Esophagus muscularis mucosa (tissue), 4 donors: ENCODE measurements at places on chromosomes 1 and 21. TPM values are rescaled to one million over a fixed set of nuclear protein-coding genes. Genes with fewer than 3 reads are reported as not detected.
A peak's percentile ranks its signal among the peaks of the same experiment; 100 is the strongest.

Gene KCNJ9
- total RNA-seq: not detected

Gene ARHGEF16
- 0.71 TPM for total RNA-seq

Gene HMGCL
- 25.5 TPM for total RNA-seq

- H3K36me3 ChIP-seq: peaks cover 12% of the 10 kb centered on the region
- no peak for DNase-seq
- no peak overlapping the region for H3K4me3 ChIP-seq
- H3K27ac ChIP-seq: no peak overlapping the region
- H3K27me3 ChIP-seq: no peaks in the 10 kb centered on the region
- no peaks in the 10 kb centered on the region for H3K4me1 ChIP-seq
These were observed 97.5 kb downstream of the MRPS6 start for GRCh38 chr21:34170886-34171285.

- peaks cover 6% of the 10 kb centered on the region for H3K4me1 ChIP-seq
- no peak overlapping the region for H3K4me3 ChIP-seq
- no peak overlapping the region for H3K27ac ChIP-seq
- no peaks in the 10 kb centered on the region for H3K36me3 ChIP-seq
These were observed 26.5 kb upstream of the TENT5C start for GRCh38 chr1:117579221-117579906.

DNA sequence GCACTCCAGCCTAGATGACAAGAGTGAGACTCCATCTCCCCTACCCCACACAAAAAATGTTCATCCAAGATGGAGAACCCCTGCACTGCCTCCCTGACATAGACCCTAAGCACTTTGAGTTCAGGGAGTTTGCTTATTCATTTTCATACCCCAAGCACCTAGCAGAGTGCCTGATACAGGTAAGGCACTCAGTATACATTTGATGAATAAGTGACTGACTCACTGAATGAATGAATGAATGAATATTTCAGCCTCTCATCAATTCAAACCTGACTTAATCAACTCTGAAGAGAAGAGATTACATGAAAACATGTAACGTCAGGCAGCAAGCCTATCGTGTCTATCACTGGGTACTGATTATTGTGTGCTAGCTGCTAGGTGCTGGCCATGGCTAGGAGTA is 121.3 kb upstream of the GADD45A start:
- H3K27ac ChIP-seq: peak overlapping the region; percentile 71
- H3K27me3 ChIP-seq: no peaks in the 10 kb centered on the region
- H3K36me3 ChIP-seq: no peaks in the 10 kb centered on the region
- H3K4me3 ChIP-seq: no peak overlapping the region
- H3K4me1 ChIP-seq: peaks cover 26% of the 10 kb centered on the region
- DNase-seq: no peak

- H3K4me1 ChIP-seq: no peaks in the 10 kb centered on the region
- H3K27ac ChIP-seq: no peak overlapping the region
- no peak overlapping the region for H3K4me3 ChIP-seq
- H3K36me3 ChIP-seq: no peaks in the 10 kb centered on the region
- DNase-seq: no peak
These were observed 213.0 kb downstream of the KCTD3 start for GRCh38 chr1:215780139-215780538.

Gene ARHGAP29
- total RNA-seq: 26.7 TPM

GRCh38 chr1:28249013-28249865 is 10.1 kb upstream of the SESN2 start:
- H3K4me1 ChIP-seq: peaks cover 36% of the 10 kb centered on the region
- no peaks in the 10 kb centered on the region for H3K27me3 ChIP-seq
- DNase-seq: no peak
- H3K4me3 ChIP-seq: no peak overlapping the region

Gene TSPEAR
- total RNA-seq: not detected

DNA sequence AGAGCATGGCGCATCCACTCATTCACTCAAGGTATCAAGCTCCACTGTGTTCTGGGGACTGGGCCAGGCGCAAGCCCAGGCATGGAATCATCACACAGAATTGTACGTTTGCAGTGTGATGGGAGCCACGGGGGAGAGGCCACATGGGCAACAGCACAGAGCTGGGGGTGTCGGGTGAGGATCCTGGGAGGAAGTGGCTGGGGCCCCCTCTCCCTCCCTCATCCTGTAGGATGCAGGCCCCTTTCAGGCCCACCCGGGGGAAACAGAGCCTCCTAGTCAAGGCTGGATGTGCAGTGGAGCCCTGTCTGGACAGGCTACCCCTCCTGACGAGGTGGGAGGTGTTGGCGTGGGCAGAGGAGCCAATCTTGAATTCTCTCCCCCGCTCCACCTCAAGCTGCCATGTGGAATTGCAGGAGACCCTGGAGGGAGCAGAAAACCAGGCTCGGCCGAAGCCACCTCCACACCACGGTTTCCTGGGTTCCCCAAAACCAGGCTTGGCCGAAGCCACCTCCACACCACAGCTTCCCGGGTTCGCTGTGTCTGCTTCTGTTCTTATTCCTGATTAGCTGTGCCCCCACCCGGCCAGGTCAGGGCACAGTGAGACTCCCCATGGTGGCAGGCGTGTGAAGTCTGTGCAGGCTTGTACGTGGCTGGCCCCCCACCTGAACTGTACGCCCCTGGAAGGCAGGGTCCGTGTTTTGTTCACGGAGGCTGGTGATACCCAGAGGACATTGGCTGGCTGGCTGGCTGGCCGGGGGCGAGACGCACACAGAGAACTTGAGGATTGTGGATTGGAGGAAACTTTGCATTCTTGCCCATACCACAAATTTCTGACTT is 4.2 kb upstream of the C1orf174 start:
- peaks cover 10% of the 10 kb centered on the region for H3K4me1 ChIP-seq
- H3K27ac ChIP-seq: no peak overlapping the region
- no peaks in the 10 kb centered on the region for H3K27me3 ChIP-seq
- no peak for DNase-seq
- H3K4me3 ChIP-seq: no peak overlapping the region

Gene C1QC
- 190 TPM for total RNA-seq

Gene ZBED6
- 13.7 TPM for total RNA-seq

DNA sequence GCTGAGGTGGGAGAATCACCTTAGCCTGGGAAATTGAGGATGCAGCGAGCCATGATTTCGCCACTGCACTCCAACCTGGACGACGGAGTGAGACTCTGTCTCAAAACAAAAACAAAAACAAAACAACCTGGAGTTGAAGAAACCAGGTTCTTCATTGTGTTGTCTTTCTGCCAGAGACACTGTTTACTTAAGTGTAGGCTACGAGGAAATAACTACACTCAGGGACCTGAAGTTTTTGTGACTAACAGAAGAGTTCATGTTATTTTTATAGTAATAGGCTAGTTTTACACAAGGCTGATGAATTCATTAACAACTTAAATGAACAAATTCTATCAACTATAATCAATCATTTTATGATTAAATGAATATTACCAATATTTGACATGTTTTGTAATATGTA is 98.5 kb upstream of the MPC2 start:
- H3K27ac ChIP-seq: no peak overlapping the region
- no peak for DNase-seq
- no peaks in the 10 kb centered on the region for H3K27me3 ChIP-seq
- no peak overlapping the region for H3K4me3 ChIP-seq
- H3K36me3 ChIP-seq: no peaks in the 10 kb centered on the region

DNA sequence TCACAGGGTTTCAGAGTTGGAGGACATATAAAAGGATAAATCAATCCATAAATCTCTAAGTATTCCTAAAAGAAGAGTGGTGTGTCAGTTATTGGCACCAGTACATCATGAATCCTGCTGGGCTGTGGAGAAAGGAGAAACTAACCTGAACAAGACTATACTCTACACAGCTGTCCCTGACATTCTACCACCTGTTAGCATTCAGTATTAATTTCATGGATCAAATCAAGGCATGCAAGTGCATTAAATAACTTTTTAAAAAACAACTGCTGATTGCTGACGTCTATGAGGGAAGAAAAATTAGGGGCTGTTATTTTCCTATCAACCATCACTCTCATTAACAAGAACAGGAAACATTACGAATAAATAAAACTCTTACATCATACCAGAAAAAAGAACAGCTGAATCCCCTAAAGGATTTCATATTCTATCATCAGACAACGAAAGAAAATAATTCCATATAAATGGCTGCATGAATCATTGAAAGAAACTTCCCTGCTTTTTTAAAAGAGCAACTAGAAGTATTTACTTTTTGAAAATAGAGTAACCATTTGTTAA is 121.7 kb downstream of the ATF6 start:
- H3K4me3 ChIP-seq: no peak overlapping the region
- H3K27me3 ChIP-seq: no peaks in the 10 kb centered on the region
- peaks cover 26% of the 10 kb centered on the region for H3K36me3 ChIP-seq
- H3K27ac ChIP-seq: no peak overlapping the region

DNA sequence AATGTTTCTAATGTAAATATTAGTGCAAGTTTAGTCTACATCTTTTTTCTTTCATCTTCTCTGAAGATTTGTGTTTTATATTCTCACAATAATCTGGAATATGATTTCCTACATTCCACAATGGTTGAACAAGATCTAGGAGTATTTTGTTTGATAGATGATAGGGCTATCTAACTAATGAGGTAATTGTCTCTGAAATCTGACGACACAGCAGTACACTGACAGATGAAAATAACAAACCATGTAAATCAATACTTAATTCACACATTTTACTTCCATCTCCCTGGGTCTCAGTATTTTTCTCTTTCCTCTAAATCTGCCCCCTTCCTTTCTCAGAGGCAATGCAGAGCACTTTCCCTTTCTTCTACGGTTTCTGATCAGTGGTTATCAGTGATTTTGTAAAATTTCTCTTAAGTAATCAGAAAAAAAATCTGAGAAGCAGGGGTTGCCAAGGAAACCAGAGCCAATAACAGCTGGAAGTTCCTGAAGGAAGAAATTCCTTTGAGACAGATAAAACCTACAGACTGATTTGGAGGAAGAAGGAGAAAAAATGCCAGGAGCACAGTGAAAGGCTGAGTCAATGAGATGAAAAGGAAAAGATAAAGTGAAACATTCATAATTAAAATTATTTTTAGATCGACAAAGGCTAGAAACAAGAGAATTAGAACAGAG is 7.3 kb upstream of the ANKRD13C start:
- H3K27me3 ChIP-seq: no peaks in the 10 kb centered on the region
- no peak overlapping the region for H3K27ac ChIP-seq
- no peak for DNase-seq
- peaks cover 5% of the 10 kb centered on the region for H3K36me3 ChIP-seq

Gene KCNH1
- 0.11 TPM for total RNA-seq

Gene ADGRB2
- total RNA-seq: 4.2 TPM

Gene CLEC20A
- not detected for total RNA-seq

- H3K27me3 ChIP-seq: peaks cover 7% of the 10 kb centered on the region
- H3K4me3 ChIP-seq: no peak overlapping the region
- H3K36me3 ChIP-seq: no peaks in the 10 kb centered on the region
- no peak for DNase-seq
- H3K4me1 ChIP-seq: no peaks in the 10 kb centered on the region
These were observed 254.4 kb downstream of the FOXD2 start for GRCh38 chr1:47692196-47692595.

- H3K4me3 ChIP-seq: no peak overlapping the region
- no peaks in the 10 kb centered on the region for H3K27me3 ChIP-seq
- no peak overlapping the region for H3K27ac ChIP-seq
- peaks cover 12% of the 10 kb centered on the region for H3K4me1 ChIP-seq
These were observed 16.9 kb upstream of the VAMP3 start for GRCh38 chr1:7754234-7754633.

DNA sequence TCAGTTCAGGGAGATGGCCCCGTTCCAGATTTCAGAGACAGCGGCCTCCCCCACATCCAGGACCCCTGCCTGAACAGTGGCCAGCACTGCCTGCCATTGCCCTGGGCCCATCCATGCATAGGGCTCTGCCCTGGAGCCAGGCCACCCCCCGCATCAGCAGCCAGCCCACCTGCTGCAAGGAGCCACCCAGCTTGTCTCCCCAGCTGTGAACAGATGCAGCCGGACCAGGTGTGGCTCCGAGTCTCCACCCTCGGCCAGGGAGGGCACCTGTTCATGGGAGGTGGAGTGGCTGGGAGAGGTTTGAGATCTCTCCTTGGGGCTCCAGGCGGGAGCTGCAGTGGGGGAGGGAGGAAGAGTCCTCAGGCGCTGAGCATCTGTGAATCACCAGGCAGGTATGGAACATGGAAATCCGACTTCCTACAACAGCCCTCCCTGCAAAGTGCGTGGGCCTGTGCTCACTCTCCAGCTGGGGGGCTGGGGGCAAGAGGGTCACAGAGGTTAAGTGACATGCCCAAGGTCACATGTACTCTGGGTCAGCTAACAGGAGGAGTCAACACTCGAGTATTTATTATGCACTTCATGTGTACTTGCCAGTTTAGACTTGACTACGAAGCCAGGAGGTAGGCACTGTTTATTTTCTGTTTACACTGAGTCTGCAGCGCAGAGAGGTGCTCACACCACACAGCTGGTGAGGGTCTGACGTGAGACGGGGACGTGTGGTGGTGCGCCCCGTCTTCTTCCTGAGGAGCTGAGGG is 4.8 kb upstream of the HES5 start:
- no peak overlapping the region for H3K27ac ChIP-seq
- H3K27me3 ChIP-seq: peaks cover 30% of the 10 kb centered on the region
- no peak for DNase-seq
- H3K4me3 ChIP-seq: no peak overlapping the region
- no peaks in the 10 kb centered on the region for H3K36me3 ChIP-seq

DNA sequence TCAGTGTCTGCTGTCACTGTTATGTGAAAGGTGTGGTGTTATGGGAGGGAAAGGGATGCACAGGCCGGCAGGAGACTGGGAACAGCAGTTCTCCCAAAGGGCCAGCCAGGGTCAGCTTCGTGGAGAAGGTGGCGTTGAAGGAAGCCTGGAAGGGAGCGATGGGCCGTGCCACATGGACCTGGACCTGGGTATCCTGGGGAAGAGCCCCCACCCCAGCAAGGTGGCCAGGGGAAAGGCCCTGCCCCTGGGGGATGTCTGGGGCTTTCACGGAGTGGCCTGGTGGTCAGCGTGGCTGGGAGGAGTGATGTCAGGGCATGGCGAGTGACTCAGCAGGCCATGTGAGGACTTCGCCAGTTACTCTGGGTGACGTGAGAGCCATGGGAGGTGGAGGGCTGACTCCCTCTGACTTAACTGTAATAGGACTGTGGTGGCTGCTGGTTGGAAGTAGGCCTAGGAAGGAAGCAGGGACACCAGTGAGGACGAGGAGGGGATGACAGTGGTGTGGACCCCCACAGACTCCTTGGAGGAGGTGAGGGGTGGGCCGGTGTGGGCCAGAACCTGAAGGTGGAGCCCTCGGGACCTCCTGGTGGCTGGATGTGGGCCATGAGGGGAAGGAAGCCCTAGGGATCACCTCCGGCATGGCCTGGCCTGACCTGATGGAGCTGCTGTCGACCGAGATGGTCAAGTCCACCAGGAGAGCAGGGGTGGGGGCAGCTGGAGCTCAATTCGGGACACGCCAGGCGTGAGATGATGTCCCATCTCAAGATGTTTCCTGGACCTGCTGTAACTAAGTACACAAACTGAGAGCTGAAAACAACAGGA is 54.5 kb downstream of the BACE2 start:
- H3K36me3 ChIP-seq: peaks cover 19% of the 10 kb centered on the region
- no peak for DNase-seq
- no peaks in the 10 kb centered on the region for H3K27me3 ChIP-seq
- H3K4me3 ChIP-seq: no peak overlapping the region
- peaks cover 10% of the 10 kb centered on the region for H3K4me1 ChIP-seq

Gene SIM2
- total RNA-seq: not detected

Gene FLG2
- total RNA-seq: not detected
